ENCODE measurements at places on chromosomes 6 and 20. TPM values are rescaled to one million over a fixed set of nuclear protein-coding genes. Genes with fewer than 3 reads are reported as not detected.

DNA sequence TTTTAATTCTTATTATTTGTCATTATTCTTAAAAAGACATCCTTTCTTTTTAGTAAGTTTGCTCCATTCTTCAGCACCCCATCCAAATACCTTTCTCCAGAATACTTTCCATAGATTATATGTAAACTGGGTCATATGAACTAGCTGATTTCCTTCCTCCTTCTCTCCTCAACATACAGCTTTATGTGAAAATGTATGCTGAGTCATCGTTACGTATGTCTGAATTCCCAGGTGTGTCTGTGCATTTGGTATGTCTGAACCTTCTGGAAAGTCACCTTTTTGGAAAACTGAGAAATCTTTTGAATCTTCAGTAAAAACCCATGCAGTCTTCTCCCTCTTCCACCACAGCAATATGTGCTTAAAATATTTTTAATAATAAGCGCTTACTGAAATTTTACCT, 264.5 kb downstream of the EYA4 start:
- DNase-seq: no peak

The SLC22A7 gene
- not detected for total RNA-seq

DNA sequence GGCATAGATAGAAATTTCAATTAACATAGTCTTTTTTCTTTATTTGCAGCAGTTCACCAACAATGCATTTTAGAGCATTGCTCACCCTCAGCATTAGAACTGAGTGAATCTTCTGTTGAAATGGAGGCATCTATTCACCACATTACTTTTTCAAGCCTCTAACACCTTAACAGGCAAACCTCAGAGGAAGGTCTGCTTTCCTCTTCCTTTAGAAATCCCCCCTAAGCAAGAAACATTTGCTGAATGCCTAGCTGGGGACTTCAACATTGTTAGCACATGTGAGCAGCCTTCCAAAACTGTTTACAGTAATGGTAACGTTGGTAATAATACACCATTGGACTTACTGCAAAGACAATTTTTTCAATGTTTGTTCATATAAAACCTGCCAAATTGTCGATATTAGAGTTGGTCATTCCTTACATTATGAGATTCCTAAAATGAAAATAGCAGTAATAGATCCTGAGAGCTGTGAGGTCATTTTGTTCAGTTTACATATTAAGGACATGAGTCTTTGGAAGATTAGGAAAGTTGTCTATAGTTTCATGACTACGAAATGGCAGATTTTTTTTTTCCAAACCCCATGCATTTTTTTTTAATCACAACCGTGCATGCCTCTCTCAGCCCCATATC, 20.6 kb upstream of the AKIRIN2 start:
- no peak for DNase-seq

DNA sequence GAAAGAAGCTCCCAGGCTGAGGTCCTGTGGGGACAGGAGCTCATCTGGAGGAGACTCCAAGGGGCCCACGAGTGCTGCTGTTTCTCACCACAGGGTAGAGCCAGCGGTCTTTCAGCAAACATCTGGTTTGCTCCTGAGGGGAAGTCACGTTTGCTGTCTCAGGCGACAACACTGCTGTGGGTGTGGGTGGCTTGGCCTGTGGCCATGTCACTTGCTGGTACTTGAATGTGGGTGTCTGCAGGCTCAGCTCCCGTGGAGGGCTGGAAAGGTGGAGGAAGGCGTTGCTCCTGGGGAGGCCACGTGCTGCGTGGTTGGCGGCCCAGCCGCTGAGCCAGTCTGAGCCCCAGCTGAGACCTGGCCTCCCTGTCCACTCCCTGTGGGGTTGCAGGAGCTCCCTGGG, 52.8 kb upstream of the MPC1 start:
- DNase-seq: no peak

DNA sequence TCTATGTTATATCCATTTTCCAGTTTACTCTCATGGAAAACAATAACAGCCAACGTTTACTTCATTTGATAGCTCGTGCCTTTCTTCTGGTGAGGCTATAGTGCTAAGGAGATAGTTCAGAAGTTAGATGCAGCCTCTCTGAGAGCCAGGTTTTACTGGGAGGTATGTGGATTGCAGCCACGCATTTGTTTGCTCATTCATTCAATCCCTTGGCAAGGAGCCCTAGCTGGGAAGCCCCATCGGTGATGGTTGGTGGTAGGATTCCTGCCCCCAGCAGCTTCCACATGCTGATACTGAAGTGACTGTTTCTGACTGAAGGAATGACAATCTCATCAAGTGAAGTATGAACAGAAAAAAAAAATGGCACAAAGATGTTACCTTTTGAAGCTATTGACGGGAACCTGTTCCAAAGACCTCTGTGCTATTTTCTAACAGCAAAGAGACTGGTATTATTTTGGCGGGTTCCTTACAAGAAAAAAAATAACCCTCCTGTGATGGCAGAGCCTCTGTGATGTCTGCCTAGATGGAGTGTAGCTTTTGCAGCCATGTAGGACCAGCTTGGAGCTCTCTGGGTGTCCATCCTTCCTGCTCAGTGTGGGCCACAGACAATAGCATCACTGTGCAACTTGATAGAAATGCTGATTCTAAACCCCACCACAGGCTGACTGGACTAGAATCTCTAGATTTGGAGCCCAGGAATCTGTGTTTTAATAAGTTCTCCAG, 30.6 kb downstream of the SNAP25 start:
- DNase-seq: no peak

- no peak for DNase-seq
Observed at GRCh38 chr20:8175741-8176675, 43.9 kb downstream of the PLCB1 start.

The BACH2 gene
- 3.9 TPM for total RNA-seq

DNA sequence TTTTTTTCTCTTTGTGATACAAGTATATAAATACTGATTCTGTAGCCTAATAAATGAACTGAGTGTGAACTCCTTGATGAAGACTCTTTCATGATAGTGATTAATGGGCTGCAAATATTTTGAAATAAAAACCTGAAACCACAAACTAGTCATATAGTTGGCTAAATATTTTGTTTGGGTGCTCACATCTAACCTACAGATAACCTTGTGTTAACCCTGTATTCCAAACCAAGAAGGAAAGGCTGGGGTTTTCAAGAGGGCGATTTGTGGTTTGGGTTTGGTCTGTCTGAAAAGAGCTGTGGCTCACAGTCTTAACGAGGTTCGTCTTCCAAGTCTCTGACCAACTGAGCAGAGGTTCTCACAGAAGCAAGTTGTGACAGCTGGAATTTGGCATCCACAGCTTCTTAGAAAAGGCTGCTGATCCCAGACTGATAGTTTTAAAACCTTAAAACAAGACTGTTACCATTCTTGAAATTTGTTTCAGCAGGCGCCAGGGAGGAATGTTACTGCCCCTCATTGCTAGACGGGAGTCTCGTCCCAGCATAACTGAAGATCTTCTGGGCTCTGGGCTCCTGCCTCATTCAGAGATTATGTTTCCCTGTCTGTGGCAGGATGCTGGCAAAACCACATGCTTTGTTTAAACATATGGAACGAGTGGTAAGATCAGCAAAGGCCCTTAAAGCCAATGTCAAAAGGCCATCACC, 736.4 kb upstream of the MARCKS start:
- no peak for DNase-seq

- no peak for DNase-seq
Observed at GRCh38 chr6:113171882-113172281, 685.3 kb upstream of the MARCKS start.

GRCh38 chr6:36373368-36374019, 14.0 kb downstream of the ETV7 start:
- DNase-seq: no peak

- no peak for DNase-seq
Observed at GRCh38 chr6:69294862-69295261, 501.9 kb downstream of the LMBRD1 start.

DNA sequence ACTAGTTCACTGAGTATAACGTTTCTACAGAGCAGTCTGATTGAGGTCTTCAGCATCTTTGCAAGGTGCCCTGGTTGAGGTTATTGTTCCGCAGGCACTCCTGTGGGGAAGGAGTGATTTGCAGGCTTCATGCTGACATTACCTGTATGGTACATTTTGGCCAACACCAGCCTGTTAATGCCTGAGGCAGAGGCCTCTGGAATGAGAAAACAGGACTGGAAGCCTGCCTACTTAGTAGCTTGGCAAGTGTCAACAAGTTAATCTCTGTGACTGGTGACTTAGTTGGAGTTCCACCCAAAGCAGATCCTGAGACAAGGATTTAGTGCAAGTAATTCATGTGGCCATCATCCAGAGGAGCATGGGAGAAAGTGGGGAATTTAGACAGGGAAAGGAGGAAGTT, 24.6 kb downstream of the MAS1 start:
- DNase-seq: no peak

DNA sequence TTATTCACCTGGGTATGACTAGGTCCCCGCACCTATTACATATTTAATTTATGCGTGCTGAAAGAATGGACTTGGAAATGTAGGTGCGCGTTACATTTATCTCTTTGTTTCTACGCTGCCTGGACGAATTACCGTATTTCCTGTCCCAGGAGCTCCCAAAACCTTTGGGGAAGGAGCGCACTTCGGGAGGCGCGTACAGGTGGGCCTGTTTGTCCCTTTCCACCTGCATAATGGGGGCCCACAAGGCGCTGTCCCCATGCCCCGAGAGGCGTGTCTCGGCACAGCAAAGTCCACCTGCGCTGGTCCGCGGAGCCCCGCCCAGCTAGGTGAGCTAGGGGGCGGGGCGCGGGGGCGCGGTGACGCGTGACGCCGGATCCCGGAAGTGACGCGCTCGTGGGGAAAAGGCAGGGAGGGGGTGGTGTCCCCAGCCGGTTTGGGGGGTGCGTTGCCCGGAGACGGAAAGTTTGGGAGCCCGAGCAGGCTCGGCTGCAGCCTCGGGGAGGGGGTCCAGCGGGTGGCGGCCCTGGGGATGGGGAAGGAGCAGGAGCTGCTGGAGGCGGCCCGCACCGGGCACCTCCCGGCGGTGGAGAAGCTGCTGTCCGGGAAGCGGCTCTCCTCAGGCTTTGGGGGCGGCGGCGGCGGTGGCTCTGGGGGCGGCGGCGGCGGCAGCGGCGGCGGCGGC, at the start of gene ANKS1A:
ANKS1A (plus strand) TSS at position 382 of the 682 bp plus-strand sequence; CDS start at position 530, 148 bp downstream.
- peak; percentile 55 for DNase-seq
